ENCODE measurements at places on chromosomes 1 and 21. TPM values are rescaled to one million over a fixed set of nuclear protein-coding genes. Genes with fewer than 3 reads are reported as not detected.

Gene TBX19
- 0.34 TPM for total RNA-seq

Gene CNKSR1
- total RNA-seq, result not detected

Gene CHD5
- total RNA-seq, result 0.06 TPM

Gene ZNF687
- 21.6 TPM for total RNA-seq

Gene C1orf141
- total RNA-seq, result not detected

Gene OR2T35
- total RNA-seq, result not detected

Gene DNAJC16
- total RNA-seq, result 18.9 TPM

Gene FABP3
- 5.1 TPM for total RNA-seq

Gene PRSS38
- not detected for total RNA-seq

Gene ZSWIM5
- under 0.01 TPM for total RNA-seq

GRCh38 chr1:60971330-60971729 lies 111.0 kb upstream of the NFIA start:
- no peak for DNase-seq

- DNase-seq, result peak; percentile 26
Measured at GRCh38 chr1:232211149-232211548, 418.8 kb downstream of the SIPA1L2 start.

DNA sequence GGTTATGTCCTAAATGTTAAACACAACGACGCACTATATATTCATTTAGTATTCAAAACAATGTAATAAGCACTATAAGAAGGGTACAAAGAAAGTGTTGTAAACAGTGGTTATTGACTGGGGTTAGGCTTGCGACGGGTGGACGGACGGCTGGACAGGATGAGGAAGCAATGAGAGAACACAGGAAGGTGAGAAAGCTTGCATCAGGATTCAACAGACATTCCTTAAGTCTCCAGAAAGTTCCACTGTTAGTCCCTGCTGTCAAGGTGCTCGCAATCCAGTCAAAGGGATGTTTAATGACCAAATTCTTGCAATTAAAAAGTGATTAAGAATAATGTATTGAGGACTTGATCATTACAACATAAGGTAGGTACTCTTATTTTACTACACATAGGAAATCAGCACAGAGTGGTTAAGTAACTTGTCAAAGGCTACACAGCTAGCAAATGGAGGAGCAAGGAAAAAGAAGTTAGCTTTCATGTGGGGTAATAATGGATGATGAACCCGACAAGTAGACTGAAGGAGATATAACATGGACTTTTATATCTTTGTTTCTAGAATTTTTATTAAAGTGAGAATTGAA lies 994 bp upstream of the ACBD6 start:
- DNase-seq, result peak; percentile 23

DNA sequence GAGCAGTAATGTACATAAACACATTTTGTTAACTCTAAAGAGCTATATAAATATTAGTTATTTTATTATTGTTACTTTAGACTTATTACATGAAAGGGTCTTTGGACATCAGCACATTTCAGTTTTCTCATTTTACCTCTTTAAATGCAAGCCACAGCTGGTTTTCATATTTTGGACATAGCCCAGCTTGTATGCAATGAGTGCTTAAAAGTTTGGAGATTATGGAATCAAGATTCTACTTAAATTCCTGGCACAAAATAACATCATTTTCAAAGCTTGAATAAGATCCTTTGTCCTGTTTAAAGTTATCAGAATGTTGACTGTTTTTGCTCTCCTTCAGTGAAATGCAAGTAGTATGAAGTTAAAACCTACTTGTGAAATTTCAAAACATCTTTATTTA lies 15.5 kb upstream of the LEPR start:
- DNase-seq, result no peak

GRCh38 chr1:23719162-23719820 lies 24.0 kb upstream of the ELOA start:
- DNase-seq, result peak; percentile 60

DNA sequence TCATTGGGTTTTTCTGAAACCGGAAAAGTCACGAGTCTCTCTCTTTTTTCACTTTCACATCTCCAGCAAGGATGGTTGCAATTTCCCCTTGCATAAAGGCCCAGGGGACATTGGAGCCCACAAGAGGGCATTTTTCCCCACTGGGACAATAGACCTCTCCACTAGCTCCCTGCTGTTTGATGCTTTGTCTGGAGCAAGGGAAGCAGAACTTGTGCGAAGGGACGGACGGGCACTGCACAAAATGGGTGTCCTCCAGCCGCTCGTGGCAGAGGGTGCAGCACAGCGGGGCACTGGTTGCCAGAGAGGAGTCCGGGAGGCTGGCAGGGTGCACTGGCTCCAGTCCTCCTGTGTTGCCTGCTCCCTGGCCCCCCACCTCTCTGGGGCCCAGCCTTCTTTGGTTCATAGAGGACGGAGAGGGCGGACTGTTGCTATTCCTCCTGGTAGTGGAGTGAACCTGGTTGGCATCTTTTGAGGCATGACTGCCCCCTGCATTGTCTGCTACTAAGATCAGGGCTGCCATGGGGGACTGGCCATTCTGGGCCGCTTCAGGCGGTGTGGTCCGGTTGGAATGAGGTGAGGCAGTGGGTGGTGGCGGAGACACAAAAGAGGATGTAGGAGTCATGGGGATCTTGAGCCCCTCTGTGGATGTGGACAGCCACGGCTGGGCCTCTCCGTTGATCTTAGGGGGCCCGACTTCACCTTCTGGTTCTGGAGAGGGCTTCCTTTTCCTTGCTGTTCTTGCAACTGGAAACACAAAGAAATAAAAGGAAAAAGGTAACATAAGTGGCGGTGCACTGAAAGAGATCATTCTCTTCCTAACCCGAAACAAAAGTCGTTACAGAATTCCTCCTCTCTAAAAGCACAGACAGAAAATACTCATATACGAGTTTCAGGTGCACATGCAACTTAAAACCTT lies 2.6 kb downstream of the IRF2BP2 start:
- peak; percentile 68 for DNase-seq

DNA sequence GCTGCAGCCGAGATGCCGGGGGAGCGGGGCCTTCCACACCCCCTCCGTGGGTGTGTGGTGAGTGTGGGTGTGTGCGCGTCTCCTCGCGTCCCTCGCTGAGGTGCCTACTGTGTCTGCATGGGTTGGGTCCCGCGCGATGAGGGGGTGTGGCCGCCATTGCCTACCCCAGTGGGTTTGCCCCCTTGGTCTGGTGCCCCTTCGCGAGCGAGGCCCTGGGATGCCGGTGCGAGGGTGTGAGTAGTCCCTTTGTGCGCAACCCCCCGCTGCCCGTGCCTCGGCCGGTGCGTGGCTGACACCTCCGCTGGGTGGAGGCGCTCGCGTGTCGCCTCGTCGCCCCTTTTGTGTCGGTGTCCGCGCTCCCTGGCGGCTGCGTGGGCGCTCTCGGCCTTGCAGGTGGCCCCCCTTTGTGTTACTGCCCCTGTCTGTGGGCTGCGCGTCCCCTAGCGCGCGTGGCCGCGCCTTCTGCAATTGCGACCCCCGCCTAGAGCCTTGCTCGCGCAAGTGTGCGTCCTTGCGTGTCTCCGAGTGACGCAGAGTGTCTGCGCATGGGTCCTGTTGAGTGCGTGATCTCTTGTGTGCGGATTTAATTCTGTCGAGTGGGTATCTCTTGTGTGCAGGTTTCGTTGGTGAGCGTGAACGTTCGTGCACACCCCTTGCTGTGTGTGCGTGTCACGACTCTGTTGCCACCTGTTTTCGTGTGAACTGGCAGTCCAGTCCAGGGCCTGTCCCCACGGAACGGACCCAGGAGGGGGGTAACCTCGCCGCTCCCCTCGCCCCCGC lies 553 bp downstream of the TTC3 start:
- peak; percentile 28 for DNase-seq

GRCh38 chr1:199691540-199691939 lies 336.0 kb upstream of the NR5A2 start:
- DNase-seq, result peak; percentile 81

- no peak for DNase-seq
Measured at GRCh38 chr1:184190616-184191015, 139.1 kb downstream of the TSEN15 start.

GRCh38 chr1:53061123-53061858 lies 722 bp upstream of the PODN start:
- no peak for DNase-seq

DNA sequence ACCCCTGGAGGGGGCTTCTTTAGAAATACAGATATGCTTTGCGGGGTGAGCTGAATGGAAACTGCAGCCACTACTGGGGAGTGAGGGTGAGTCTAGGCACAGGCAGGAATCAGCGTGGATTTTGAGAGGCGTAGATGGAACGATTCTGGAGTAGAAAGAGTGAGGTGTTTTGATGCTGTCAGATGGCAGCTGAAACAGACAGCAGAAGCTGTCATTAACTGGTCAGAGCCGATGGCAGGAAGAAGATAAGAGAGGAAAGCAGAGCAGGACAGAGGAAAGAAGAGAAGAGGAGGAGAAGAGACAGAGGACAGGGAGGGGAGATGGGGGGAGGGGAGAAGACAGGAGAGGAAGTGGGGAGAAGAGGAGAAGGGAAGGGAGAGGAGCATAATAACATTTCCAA lies 138.5 kb downstream of the LRIG2 start:
- no peak for DNase-seq

- DNase-seq, result peak; percentile 28
Measured at GRCh38 chr1:223143537-223144248, 645 bp upstream of the TLR5 start.

GRCh38 chr21:45932922-45933502 lies 48.6 kb upstream of the COL6A1 start:
- DNase-seq, result no peak

DNA sequence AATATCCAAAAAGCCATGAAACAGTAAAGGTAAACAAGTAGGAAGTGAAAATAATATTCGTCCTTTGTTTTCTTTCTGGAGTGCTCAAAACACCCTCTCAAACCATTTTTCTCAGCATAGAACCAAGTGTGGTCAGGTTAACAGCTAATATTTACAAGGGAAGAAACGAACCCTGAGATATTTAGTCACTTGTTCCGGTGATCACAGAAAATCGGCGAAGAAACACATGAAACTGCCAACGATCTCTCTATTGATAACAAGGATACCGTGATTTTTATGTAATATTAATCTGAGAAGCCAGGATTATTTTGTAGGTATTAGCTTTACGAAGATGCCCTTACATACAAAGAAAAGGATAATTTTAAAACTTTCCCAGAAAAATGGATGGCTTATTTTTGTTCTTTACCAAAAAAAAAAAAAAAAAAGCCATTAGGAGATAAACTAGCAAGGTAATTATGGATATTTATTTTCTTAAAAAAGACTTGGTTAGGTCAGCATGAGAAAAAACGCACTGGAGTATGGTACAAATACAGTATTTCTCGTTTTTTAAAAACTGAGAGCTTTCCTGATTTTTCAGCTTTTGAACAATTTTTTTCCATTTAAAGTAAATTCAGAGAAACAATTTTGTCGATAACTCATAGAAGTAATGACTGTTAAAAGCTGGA lies 107.3 kb upstream of the HNRNPU start:
- no peak for DNase-seq

DNA sequence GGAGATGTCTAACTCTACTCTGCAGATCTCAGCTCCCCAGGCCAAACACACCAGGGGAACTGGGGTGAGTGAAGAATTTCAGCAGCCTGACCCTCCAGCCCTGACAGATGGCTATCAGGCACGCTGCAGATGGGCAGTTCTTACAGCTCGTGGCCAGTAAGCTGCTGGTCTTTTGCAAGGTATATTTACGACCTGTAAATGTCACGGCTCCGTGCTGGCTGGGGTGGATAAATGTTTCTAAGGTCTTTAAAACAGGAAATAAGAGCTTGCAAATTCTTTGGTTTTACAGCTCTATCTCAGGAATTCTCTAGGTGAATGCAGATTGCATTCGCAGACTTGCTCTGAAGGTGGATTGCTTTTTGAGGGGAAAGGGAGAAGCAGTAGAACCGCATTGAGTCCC lies 10.1 kb downstream of the DOP1B start:
- no peak for DNase-seq

DNA sequence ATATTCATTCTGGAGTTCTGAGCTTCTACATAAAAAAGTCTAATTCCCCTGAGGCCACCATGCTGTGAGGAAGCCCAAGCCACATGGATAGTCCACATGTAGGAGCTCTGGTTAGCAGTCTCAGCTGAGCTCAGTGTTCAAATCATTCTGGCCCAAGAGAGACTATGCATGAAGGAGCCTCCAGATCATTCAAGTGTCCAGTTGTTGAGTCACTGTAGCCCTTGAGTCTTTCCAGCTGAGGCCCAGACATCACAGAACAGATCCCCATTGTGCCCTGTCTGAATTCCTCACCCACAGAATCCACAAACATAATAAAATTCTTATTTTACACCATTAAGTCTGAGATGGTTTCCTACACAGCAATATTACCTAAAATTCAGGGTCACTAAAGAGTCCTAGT lies 107.0 kb upstream of the NGF start:
- no peak for DNase-seq

Data from LHCN-M2 (cell line).